Muscle of arm (tissue), 14 donors: ENCODE measurements at places on chromosomes 6 and 20.

DNA sequence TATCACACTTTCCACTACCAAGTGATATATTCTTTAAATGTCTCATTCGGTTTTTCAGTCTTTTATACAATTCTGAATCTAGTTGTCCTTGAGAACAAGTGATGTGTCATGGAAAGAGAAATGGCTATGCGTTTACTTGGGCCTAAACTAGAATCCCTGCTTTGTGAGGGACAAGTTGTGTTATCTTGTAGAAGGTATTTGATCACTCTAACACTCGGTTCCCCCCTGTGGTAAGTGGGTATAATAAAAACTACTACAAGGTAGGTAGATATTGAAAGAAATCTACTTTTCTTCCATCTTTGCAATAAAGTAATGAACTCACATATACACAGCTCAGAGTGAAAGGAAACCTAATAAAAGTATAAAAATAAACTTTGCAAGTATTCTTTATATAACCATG is 108.9 kb downstream of the MANEA start:
- no peak for DNase-seq

DNA sequence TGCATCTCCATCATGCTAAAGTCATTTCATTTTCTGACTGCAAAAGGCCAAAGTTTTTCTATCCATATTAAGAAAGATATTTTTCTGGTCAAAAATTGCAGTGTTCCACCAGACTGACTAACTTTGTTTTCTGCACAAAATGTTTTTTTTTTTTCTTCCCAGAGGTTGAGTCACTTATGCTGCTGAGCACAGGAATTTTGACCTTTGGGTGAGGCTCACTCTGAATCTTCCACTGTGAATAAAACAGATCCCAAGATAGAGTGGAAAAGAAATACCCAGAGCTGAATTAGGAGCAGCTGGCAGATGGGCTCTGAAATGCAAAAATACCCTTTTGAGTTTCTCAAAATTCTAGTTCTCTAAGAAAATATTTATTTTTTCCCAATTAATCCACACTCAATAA is 996.8 kb downstream of the KIF16B start:
- DNase-seq, result no peak

- DNase-seq, result no peak
Measured at GRCh38 chr6:159908979-159909378, 18.2 kb downstream of the MAS1 start.

DNA sequence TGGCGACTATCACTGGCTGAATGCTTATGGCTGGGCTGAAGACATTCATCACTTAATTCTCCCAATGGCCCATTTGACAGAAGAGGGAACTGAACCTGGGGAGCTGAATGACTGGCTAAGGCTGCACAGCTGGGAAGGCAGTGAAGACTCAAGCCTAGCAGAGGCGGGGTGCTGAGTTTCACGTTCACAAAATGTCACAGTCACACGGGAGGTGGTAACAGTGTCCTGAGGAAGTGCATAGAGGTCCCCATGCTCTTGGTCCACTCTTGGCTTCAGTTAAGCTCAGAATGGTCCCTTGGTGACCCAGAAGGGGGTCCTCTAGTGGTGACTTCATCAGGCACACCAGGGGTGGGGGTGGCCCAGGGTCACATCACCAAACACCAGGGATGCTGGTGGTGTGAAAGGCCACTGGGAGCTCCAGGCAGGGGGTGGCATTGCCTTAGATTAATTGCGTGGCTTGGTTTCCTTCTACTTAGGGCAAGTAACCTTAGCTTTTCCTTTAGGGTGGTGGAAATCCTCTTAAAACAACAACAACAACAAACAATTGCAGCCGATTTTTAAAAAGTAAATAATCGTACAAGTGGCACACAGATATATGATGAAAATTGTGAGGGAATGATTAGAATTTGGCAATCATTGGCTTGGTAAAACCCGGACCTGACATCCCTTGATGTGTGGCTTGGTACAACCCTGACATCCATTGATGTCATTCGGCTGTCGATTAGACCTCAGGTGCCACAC is 45.0 kb downstream of the SULF2 start:
- DNase-seq, result no peak

- DNase-seq, result no peak
Measured at GRCh38 chr6:11229655-11230046, 2.8 kb downstream of the NEDD9 start.
